B cell (primary cell): ENCODE measurements at places on chromosomes 4 and X. TPM values are rescaled to one million over a fixed set of nuclear protein-coding genes. Genes with fewer than 3 reads are reported as not detected.

GRCh38 chrX:30795981-30796958 lies 92.8 kb downstream of the TAB3 start:
- H3K27ac ChIP-seq: no peak overlapping the region
- no peak overlapping the region for H3K4me3 ChIP-seq
- DNase-seq: no peak
- no peaks in the 10 kb centered on the region for H3K27me3 ChIP-seq
- H3K36me3 ChIP-seq: no peaks in the 10 kb centered on the region

GRCh38 chr4:67101612-67102011 lies 443.7 kb downstream of the CENPC start:
- DNase-seq: no peak
- no peaks in the 10 kb centered on the region for H3K4me1 ChIP-seq
- H3K27ac ChIP-seq: no peak overlapping the region
- H3K4me3 ChIP-seq: no peak overlapping the region
- no peaks in the 10 kb centered on the region for H3K27me3 ChIP-seq

DNA sequence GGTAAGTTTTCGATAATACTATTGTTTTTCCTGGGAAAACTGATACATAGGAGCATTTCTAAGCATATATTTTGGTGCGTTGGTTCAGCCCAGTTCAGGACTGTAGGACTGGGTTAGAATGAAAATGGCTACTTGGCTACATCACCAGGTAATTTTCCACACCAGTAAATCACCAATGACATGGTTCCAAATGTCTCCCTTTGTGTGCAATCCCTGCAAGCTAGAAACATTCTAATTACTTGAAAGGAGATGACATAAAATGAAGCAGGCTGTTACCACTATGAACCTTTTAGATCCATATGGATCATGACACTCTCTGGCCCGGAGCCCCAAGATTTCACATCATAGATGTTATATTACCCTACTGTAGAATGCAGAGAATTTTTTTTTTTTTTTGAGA lies 577.4 kb upstream of the FTHL17 start:
- no peaks in the 10 kb centered on the region for H3K4me1 ChIP-seq
- H3K4me3 ChIP-seq: no peak overlapping the region
- no peaks in the 10 kb centered on the region for H3K27me3 ChIP-seq
- no peak overlapping the region for H3K27ac ChIP-seq
- DNase-seq: no peak

DNA sequence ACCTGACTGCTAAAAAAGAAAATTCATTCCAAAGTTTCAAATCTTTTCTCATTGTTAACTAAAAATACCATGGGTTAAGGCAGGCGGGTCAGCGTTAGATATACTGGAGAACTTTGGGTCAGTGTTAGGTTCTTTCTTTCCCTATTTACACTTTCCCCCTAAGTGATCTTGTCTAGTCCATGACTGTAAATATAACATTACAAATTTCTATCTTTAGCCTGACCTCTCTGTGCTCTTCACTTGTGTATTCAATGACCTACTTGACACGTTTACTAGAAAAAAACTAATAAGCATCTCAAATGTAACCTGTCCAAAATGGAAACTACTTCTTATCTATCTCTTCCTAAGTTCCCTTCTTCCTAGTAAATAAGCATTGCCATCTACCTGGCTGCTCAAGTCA lies 95.3 kb downstream of the JADE1 start:
- no peaks in the 10 kb centered on the region for H3K36me3 ChIP-seq
- no peaks in the 10 kb centered on the region for H3K27me3 ChIP-seq
- no peaks in the 10 kb centered on the region for H3K4me1 ChIP-seq
- no peak overlapping the region for H3K4me3 ChIP-seq
- no peak for DNase-seq

TBC1D8B gene
- 8.4 and 9.1 TPM in 2 replicates for total RNA-seq

DNA sequence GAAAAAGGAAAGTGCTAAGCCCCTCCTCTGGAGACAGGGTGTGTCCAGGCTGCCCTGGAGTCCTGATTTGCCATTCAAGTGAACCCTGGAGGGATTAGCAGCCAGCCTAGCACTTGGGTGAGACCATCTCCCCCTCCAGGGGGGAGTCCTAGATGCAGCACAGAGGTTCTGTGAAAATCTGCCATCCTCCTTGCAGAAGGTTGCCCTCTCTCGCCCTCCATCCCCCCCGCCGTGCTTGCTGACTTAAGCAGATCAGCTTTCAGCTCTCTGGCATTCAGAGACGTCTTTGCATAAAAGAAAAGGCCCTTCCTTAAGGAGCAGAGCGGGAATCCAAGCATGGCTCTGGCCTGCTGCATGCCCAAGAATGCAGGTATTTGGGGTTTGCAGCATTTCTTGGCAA lies 102.1 kb upstream of the SCML1 start:
- DNase-seq: no peak
- no peak overlapping the region for H3K27ac ChIP-seq
- no peaks in the 10 kb centered on the region for H3K4me1 ChIP-seq
